ENCODE measurements at places on chromosomes 4 and X. TPM values are rescaled to one million over a fixed set of nuclear protein-coding genes. Genes with fewer than 3 reads are reported as not detected.

Gene CXXC4
- polyA plus RNA-seq = 0.50 TPM

Gene GYPB
- polyA plus RNA-seq = not detected

DNA sequence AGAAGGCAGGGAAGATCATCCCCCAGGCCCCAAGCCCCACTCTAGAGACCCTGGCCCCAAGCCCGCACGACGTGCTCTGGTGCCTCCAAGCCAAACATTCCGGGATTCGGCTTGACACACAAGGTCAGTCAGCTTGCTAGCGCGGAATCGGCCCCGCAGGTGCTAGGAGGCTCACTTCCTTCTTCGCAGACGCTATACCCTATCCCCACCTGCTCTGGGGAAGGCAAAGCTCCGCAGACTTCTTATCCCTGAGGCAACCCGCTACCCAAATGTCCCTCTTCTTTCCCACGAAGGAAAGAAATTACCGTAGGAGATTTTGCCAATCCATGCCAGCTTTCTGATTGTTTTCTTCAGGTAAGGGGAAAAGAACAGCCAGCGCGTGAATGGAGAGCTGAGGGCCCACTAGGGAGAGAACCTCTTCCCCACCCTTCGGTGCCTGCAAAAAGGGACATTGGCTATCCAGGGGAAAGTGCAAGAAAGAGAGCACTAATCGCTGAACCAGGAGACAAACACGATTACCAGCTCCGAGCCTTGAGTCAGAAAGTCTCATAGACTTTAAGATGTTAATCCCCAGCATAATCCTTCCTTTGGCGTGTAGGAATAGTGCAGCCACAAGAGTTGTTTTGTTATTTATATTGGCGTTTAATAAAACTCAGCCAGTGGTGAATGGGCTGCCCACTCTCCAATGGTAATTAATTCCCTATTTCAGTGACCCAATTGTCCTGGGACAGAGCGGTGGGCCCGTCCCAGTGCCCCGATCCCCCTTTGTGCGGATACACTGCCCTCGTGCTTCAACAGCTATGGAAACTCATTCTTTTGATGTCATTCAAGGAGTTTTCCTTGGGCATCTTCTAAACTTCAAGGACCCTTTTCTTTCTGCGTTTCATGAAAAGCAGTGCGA, 5.4 kb upstream of the NEUROG2 start:
- H3K27me3 ChIP-seq = no peaks in the 10 kb centered on the region
- no peak overlapping the region for H3K4me3 ChIP-seq
- H3K36me3 ChIP-seq = no peaks in the 10 kb centered on the region
- no peak overlapping the region for H3K27ac ChIP-seq
- no peaks in the 10 kb centered on the region for H3K4me1 ChIP-seq
- DNase-seq = no peak

DNA sequence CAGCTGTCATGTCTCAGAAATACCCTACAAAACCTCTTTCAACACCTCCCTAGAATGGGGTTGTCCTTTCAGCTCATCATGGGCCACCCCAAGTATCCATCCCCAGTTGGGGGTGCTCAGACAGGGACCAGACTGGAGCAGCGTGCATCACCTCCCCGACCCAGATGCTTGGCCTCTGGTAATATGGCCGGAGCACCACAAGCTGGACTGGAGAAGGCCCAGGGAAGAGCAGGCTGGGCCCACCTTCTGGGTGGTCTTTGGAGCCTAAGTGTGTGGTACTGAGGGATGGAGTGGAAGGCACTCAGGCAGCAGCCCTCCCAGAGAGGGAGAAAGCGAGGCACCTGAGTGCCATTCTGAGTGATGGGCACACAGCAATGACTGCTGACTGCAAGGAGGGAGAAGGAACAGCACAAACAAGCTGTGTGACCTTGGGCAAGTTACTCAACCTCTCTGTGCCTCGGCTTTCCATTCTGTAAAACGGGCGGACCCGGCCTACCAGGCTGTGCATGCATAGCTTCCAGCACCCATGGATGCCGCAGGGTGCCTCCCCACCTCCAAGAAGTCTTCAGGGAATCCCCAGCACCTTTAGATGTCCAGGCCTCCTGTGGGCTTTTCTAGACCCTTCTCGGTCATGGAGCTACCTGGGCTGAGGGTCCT, 228.2 kb downstream of the AFAP1 start:
- H3K27me3 ChIP-seq = no peaks in the 10 kb centered on the region
- DNase-seq = no peak
- no peaks in the 10 kb centered on the region for H3K4me1 ChIP-seq
- H3K4me3 ChIP-seq = no peak overlapping the region

GRCh38 chr4:125481334-125482045, 166.7 kb downstream of the FAT4 start:
- H3K4me3 ChIP-seq = no peak overlapping the region
- H3K36me3 ChIP-seq = no peaks in the 10 kb centered on the region
- H3K27me3 ChIP-seq = no peaks in the 10 kb centered on the region
- H3K4me1 ChIP-seq = no peaks in the 10 kb centered on the region
- DNase-seq = no peak

Gene CT45A1
- polyA plus RNA-seq = not detected

- no peak overlapping the region for H3K27ac ChIP-seq
- no peak overlapping the region for H3K4me3 ChIP-seq
- no peak for DNase-seq
- H3K4me1 ChIP-seq = no peaks in the 10 kb centered on the region
- no peaks in the 10 kb centered on the region for H3K27me3 ChIP-seq
Measured at GRCh38 chr4:36532670-36533379, 251.4 kb downstream of the DTHD1 start.

Gene CLNK
- not detected for polyA plus RNA-seq

DNA sequence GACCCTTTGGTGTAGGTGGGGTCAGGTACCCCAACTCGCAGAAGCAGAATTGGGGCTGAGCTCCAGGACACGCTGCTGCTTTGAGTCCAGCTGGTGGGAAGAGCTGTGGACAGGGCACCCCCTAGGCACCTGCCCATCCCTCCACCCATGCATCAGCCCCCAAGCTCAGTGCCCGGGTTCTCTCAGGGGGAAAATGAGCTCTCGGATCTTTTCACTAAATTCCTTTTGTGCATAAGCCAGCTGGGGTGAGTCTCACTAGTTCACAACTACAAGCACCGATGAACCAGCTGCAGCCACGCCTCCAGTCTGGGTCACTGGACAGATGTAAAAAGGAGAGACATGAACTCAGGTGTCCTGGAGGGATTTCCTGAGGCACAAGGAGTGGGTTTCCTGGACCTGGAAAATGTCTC, 286.8 kb downstream of the CRLF2 start:
- H3K4me1 ChIP-seq = no peaks in the 10 kb centered on the region
- H3K4me3 ChIP-seq = no peak overlapping the region
- H3K27me3 ChIP-seq = no peaks in the 10 kb centered on the region
- no peak overlapping the region for H3K27ac ChIP-seq

DNA sequence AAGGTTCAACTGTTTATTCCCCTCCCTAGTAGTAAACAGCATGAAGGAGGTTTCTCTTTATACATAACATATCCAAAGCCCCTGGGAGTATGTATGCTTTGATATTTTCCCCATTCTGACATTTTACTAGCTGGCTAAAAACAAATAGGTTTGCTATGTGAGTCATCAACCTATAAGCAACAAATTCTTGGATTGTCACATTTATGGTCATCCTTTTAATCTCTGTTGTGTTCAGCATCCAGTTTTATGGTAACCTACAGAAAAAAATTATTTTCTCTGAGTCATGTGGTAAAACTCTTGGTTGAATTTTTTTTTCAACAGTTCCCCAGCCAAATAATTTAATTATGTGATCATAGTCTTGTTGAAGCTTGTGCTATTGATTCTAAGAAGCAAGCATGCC, 734.1 kb downstream of the ADGRL3 start:
- H3K27ac ChIP-seq = no peak overlapping the region
- no peaks in the 10 kb centered on the region for H3K36me3 ChIP-seq
- H3K4me1 ChIP-seq = no peaks in the 10 kb centered on the region
- no peak for DNase-seq
- H3K27me3 ChIP-seq = no peaks in the 10 kb centered on the region

Gene CNKSR2
- polyA plus RNA-seq = not detected

DNA sequence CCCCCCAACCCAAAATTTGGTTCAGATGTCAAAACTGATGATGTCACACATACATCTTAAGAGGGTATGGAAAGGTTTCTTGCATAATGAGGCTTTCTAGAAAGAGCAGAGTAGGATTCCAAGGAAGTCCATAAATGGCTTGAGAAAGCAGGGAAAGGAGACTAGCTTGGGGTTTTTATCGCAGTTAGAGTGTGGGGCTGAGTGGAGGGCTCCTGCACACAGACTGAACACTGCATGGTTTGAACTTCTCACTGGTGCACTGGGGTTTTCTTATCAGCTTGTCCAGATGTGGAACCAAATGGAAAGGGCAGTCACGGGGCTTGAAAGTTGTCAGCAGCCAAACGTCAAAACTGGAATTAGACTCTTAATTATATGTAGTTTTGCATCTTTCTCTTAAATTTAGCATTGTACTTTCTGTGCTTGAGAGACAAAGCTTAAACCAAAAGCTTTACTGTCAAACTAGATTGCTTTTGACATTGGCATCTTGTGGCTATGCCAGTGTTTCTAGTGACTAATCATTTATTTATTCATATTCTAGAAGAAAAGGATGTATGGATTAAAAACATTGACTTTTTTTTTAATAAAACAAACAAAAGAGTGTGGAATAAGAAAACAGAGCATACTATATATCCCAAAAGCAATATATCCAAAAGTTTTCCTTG, 78.3 kb upstream of the STIM2 start:
- no peak for DNase-seq
- no peaks in the 10 kb centered on the region for H3K36me3 ChIP-seq
- H3K27me3 ChIP-seq = peaks cover 1% of the 10 kb centered on the region
- H3K27ac ChIP-seq = no peak overlapping the region
- H3K4me1 ChIP-seq = no peaks in the 10 kb centered on the region

- no peaks in the 10 kb centered on the region for H3K27me3 ChIP-seq
- DNase-seq = no peak
- H3K27ac ChIP-seq = peak overlapping the region; percentile 28
- H3K36me3 ChIP-seq = no peaks in the 10 kb centered on the region
- H3K4me1 ChIP-seq = no peaks in the 10 kb centered on the region
Measured at GRCh38 chr4:124209626-124210025, 502.9 kb downstream of the ANKRD50 start.

DNA sequence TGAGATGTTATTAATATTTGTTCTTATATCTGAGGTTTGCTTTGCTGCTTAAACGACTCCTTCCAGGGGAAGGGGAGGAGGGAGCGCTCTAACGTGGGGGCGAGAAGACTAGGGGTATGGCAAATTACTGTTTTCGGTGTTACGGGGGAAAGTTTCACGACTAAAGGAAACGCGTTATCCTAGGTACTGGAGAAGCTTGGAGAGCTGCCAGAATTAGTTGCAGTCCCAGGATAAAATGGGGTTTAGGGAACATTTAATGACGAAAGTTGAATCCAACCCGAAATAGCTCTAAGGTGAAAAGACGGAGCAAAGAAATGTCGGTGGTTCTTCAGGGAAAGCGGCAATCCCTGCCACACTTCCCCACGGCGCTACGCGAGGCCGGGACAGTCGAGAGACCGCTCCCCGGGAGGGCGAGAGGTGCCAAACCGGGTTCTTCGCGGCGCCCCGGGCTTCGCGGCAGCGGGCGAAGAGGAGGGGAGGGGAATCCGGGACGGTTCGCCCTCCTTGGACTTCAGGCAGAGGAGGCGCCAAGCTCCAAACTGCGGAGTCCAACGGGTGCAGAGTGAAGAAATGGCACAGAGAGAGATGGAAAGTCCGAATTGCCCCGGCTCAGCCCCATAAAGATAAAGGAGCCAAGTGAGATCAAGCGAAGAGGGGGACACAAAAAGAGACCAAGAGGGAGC, 724 bp downstream of the THOC2 start:
- no peaks in the 10 kb centered on the region for H3K36me3 ChIP-seq
- H3K27ac ChIP-seq = no peak overlapping the region
- no peaks in the 10 kb centered on the region for H3K4me1 ChIP-seq
- H3K4me3 ChIP-seq = peak overlapping the region; percentile 42

GRCh38 chr4:189207872-189208271, 732.8 kb upstream of the FRG1 start:
- H3K4me1 ChIP-seq = no peaks in the 10 kb centered on the region
- DNase-seq = no peak
- no peak overlapping the region for H3K27ac ChIP-seq
- H3K36me3 ChIP-seq = no peaks in the 10 kb centered on the region
- no peaks in the 10 kb centered on the region for H3K27me3 ChIP-seq

GRCh38 chr4:7377223-7377865, 57.4 kb downstream of the PSAPL1 start:
- peak; percentile 17 for DNase-seq
- H3K4me3 ChIP-seq = no peak overlapping the region
- no peaks in the 10 kb centered on the region for H3K36me3 ChIP-seq

DNA sequence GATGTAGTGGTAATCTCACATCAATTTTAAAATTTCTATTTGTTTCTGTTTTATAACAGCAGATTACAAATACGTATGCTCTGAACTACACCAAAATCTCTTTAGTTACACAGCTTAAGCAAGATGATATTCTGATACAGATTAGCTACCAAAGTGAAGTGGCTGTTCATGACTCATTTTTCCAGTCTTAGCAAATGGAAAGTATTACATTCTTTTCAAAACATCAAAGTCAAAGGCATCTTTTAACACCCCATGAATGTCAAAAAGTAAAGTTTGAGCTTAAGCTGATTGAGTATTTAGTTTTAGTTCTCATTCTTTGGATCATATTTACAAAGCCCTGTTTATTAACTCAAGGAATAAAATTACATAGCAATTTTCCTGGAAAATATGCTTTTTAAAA, 6.6 kb upstream of the HPGDS start:
- no peaks in the 10 kb centered on the region for H3K36me3 ChIP-seq
- no peak overlapping the region for H3K4me3 ChIP-seq
- H3K27ac ChIP-seq = no peak overlapping the region

Gene CDS1
- polyA plus RNA-seq = 4.8 TPM

- H3K4me1 ChIP-seq = no peaks in the 10 kb centered on the region
- no peaks in the 10 kb centered on the region for H3K27me3 ChIP-seq
- peak overlapping the region; percentile 22 for H3K4me3 ChIP-seq
- peak; percentile 93 for DNase-seq
- no peak overlapping the region for H3K27ac ChIP-seq
Measured at GRCh38 chrX:131704136-131704695, 160.3 kb downstream of the OR13H1 start.

DNA sequence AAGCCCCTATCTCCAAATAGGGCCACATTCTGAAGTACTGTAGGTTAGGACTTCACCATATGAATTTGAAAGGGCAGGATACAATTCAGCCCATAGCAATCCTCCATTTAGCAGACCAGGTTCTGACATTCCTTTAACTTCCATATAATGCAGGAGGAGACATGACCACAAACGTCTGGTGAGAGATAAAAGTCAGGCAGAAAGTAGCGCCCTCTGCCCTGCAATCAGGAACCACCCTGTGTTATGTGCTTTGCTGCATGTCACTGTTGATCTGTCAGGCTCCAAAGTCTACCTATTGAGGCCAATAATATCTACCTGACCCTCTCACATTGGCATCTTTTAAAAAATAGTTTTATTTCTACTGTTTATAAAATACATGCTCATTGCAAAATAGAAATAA, 30.2 kb upstream of the SEPSECS start:
- H3K4me1 ChIP-seq = no peaks in the 10 kb centered on the region
- H3K4me3 ChIP-seq = no peak overlapping the region
- DNase-seq = no peak
- H3K27me3 ChIP-seq = no peaks in the 10 kb centered on the region
- H3K36me3 ChIP-seq = no peaks in the 10 kb centered on the region
- H3K27ac ChIP-seq = no peak overlapping the region

GRCh38 chr4:42478946-42479345, 81.7 kb downstream of the SHISA3 start:
- no peak for DNase-seq
- no peak overlapping the region for H3K4me3 ChIP-seq
- H3K36me3 ChIP-seq = no peaks in the 10 kb centered on the region
- no peaks in the 10 kb centered on the region for H3K4me1 ChIP-seq

Gene PFKFB1
- polyA plus RNA-seq = not detected

- H3K27me3 ChIP-seq = no peaks in the 10 kb centered on the region
- peak; percentile 95 for DNase-seq
- H3K27ac ChIP-seq = no peak overlapping the region
- no peaks in the 10 kb centered on the region for H3K36me3 ChIP-seq
- H3K4me3 ChIP-seq = no peak overlapping the region
Measured at GRCh38 chr4:140238351-140239056, 84.5 kb upstream of the MAML3 start.

Data from aorta (tissue), 5 donors.